Stimulated activated CD4-positive, alpha-beta T cell treated with anti-CD3 and anti-CD28 coated beads, Interleukin-12 subunit alpha, Interleukin-12 subunit beta, amount 100 ng/mL, for 24 hours (primary cell): ENCODE measurements at places on chromosomes 6 and 20.

DNA sequence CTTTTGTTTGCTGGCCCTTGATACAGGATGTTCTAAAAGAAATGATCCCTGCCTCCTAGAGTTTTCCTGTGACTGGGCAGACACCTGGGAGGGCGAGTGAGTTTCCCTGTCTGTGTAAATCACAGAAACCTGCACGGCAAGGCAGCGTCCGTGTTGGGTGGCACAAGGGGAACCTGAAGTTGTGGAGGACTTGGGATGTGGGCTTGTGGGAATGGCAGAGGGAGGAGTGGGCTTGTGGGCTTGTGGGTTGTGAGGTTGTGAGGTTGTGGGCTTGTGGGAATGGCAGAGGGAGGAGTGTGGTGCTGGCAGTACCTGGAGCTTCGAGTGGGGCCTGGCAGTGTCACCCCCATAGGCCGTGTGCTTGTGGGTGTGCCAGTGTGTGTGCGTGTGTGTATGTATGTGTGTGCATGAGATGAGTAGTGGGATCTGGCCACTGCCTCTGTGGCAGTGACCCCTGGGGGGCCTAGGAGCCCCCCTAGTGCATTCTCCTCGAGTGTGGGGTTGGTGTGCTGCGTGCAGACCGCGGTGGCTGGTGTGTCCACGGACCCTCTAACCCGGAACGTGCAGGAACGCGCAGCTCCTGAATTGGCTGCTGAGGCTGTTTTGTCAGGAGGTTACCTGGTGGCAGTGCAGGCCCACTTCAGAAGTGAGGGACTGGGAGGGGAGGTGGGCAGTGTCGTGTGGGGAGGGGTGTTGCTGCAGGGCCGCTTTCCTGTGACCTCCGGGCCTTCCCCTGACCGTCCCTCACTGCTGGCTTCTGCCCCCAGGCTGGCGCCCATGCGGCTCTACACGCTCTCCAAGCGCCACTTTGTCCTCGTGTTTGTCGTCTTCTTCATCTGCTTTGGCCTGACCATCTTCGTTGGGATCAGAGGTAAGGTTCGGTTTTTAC, 13.0 kb downstream of the TMEM181 start:
- DNase-seq = no peak

- no peak for DNase-seq
Observed at GRCh38 chr6:166112580-166112979, 55.1 kb downstream of the TBXT start.

GRCh38 chr20:5936238-5936637, 14.1 kb downstream of the TRMT6 start:
- DNase-seq = no peak

DNA sequence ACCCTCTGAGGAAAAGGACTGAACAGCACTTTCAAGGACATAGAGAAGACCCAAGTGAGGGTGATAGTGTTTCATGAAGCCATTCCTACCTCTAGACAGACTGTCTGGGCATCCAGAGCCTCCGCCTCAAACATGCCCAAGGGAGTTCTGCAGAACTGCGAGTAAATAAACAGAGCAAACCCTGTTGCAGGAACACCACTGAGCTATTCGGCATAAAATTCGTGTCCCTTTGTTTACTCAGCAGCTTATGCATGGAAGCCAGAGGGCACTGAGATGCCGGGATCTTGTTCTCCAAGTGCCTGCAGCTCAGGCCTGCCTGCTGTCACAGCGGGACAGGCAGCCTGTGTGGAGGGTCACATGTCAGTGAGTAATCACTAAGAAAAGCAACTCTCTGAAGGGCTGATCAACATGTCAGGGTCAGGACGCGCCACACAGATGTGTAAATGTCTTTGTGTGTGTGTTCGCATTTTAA, 164.9 kb upstream of the HEY2 start:
- DNase-seq = no peak

DNA sequence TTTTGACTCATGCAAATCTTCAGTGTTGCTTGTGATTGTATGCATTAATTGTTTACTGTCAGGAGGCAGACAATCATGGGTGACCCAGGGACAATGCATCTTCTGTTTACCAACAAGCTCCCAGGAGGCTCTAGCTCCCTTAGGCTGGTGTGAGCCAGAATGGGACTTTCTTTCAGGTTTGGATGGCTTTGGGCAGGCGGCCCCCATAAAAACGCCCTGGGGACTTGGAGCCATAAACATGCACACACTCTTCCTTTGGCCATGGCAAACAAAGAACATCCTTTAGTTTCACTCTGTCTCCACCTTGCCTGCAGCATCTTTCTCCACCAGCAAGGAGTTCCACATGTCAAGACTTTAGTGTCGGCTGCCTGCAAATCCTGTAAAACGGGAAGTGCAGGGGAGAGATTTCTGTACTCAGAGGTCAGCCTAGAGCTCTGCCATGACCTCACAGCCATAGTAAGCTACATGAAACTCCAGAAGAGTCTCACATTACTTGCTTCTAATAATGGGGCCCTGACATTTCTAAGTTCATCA, 127.6 kb downstream of the MAP3K7 start:
- no peak for DNase-seq
